ENCODE measurements at places on chromosomes 2 and 18.

- DNase-seq: no peak
These were observed 6.6 kb downstream of the ACVR2A start for GRCh38 chr2:147851244-147851930.

DNA sequence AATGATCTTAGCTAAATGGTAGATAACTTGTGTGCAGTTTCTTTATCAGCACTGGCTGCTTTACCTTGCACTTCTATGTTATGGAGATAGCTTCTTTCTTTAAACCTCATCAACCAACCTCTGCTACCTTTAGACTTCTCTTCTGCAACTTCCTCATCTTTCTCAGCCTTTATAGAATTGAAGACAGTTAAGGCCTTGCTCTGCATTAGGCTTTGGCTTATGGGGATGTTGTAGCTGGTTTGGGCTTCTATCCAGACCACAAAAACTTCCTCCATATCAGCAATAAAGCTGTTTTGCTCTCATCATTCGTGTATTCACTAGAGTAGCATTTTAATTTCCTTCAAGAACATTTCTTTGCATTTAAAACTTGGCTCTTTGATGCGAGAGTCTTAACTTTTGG, 123.7 kb downstream of the PIK3C3 start:
- DNase-seq: no peak

DNA sequence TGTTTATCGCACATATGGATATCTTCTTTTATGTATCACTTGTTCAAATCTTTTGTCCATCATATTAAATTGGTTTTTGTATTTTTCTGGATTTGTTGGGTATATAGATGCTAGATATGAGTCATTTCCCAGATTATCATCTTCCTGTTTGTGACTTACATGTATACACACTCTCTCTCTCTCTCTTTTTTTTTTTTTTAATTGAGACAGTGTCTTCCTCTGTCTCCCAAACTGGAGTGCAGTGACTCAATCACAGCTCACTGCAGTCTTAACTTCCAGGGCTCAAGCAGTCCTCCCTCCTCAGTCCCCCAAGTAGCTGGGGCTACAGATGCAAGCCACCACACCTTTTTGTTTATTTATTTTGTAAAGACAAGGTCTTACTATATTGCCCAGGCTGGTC, 43.8 kb downstream of the XIRP2 start:
- no peak for DNase-seq

- DNase-seq: no peak
These were observed 77.5 kb upstream of the FZD5 start for GRCh38 chr2:207847098-207847806.

- DNase-seq: no peak
These were observed 76.0 kb upstream of the SMAD7 start for GRCh38 chr18:49026501-49027373.

DNA sequence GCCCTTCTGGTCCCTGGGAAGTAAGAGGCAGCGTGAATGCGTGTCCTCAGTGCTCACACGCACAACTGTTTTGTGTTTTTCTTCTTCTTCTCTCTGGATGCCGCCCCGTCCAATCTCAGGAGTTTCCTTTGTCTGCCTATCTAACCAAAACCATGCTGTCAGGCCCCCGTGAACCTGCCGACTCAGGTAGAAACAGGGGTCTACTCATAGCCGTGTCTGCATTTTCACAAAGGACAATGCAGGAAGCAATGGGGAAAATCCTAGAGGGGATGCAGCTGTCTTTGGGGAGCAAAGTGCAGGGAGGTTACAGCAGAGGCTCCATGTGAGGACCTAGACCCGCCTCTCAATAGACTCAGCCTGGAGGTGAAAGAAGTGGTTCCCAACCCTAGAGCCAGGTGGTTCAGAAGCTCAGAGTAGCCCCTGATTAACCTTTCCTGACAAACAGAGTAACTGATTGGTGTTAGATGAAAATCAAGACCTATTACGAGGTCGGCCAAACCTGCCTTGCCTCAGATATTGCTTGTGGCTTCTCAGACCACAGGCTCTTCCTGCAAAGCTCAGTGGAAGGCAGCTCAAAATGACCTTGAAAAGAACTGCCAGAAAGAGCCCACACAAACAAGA, 49.3 kb downstream of the CD226 start:
- no peak for DNase-seq

DNA sequence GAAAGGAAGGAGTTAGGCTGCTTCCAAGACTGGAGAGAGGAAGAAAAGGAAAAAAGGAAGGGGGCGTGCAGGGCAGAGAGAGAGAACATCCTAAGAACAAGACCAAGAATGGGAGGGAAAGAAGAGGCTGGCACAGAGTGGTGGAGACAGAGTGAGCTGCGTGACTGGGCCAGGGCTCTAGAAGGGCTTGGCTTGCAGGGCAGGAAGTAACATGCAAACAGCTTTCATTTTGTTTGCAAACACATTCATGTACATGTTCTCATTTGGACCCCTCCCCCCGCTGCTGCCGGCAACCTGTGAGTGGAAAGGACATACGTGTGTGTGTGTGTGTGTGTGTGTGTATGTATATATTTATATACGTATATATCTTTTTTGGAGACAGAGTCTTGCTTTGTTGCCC, 46.8 kb upstream of the DNMT3A start:
- no peak for DNase-seq

GRCh38 chr18:30992231-30992630, 50.3 kb downstream of the DSC3 start:
- no peak for DNase-seq

- DNase-seq: no peak
These were observed 7.4 kb downstream of the MYL12B start for GRCh38 chr18:3269241-3269913.

DNA sequence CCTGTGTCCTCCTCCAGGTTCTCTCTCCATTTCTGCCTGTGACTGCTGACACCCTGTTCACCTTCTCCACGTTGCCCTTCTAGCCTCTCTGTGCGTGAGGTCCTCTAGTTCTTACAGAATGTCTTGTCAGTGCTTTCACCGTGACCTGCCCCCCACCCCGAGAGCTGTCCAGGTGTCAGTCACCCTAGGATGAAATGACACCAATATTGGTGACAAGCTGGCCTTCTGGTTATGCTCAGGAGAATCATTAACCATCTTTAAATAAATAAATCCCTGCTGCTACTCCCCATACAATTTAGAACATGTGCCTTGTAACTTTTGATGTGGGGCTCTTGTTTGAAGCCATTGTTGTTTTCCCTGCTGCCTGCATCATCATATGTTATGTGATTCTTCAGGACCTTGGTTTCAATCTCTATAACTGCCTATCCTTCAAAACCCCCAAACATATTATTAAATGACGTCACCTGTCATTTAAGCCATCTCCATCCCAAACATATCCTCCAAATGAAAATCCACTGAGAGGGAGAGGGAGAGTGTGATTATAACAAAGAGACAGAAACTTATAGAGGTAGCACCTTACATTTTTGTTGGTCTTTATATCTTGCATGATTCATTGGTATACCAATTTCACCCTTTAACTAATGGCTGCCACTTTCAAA, 496.3 kb downstream of the PARD3B start:
- no peak for DNase-seq

GRCh38 chr18:67508146-67508545, 8.4 kb downstream of the DSEL start:
- DNase-seq: no peak

DNA sequence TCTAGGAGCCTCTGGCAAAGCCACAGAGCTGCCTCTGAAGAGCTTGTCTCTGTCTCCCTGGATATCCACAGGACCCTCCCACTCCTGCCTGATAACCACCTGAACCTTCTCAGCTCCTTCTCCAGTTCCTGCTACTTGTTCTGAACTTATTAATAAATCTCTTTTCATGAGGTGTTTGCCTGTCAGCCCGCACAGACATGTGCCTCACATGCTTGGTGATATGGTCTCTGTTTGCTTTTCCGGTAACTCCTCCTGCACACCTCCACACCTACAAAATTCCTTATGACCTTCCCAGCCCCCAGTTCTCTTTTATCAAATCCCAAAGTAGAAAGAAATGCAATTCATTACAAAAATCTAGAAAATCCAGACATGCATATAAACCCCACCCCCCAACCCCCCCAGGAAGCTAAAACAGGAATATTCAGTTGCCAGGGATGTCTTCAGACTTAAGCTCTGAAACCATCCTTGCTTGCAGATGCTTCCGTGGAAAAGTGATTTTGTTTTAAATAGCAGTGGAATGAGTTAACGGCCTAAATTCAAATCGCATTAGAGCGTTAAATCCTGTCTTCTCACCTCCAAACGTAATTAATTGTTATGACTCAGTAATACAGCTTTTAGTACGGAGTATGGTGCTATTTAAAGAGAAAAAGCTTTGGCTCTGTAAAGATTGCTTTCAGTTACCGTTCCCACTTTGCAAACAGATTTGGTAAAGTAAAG, 2.1 kb upstream of the PID1 start:
- no peak for DNase-seq

- DNase-seq: no peak
These were observed 25.5 kb downstream of the ITPRID2 start for GRCh38 chr2:181916726-181917718.

DNA sequence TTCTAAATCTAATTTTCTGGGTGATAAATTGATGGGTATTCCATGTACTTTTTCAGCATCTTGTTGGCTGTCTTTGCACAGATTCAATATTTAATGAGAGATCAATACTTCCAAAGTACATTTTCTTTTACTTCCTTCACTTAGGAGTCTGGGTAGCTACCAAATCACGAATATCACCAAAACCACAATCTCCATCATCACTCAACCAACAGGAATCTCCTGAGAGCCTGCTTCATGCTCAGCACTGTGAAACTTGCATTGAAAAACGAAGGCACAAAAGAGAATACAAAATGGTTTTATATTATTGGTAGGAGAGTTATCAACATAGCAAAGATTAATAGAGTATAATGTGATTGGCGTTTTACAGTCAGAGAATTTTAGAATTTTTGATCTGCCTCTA, 261.5 kb upstream of the DSEL start:
- no peak for DNase-seq

DNA sequence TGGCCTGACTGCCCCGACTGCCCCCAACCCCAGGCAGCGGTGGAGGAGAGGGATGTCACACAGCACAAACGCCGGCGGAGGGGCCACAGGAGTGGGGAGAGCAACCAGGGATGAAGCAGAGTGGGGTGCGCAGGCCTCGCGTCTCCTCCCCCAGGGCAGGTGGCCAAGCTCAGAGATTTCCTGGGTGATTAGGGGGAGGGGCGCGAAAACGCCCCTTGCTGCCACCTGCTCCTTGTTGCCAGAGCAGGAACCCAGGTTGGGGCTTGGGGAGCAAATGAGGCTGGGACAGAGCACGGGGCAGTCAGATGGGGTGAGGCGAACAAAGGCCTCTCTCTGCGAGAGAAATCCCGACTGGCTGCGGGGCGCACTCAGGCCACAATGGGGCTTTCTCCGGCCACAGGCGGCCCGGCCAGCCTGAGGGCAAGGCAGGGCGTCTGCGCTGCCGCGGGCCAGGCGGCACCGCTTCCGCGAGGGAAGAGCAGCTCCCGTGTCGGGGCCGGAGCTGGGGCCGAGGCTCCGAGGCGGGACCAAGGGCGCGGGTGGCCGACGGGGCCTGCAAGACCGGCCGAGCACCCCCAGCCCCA, 11.5 kb downstream of the TEX44 start:
- DNase-seq: no peak

DNA sequence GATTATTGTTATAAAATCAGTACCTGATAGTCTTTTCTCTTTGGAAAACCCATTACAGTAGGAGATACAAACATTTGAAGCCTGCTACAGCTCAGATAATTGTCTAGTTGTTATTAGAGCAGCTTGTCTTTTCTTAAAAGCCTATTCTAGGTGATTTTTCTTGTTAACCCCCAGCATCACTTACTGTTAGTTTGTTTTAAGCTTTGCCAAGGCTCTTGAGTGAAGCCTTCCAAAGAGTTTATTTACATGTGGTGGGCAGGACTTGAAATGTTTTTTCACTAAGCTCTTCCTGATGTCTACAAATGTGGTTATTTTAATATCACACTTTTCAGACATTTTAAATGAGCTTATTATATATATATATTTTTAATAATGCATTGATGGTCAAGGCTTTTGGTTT, 791.3 kb downstream of the PLCL1 start:
- no peak for DNase-seq

DNA sequence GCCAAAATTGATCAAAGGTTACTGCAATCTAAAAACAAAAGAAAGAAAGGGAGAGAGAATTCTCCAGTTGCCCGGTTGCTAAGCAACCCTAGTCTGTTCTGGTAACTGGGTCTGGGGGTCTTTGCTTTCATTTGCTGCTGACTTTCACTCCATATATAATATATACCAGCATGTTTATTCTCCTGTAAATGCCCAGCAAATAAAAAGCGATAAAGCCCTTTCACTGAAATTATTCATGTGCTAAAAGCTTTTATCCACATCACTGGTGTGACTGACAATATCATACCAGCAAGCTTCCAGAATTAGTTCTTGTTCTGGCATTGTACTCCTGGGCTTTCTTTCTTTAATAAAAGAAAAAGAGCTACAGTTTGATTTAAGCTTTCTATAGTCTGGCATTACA, 75.5 kb upstream of the ST8SIA3 start:
- DNase-seq: no peak

DNA sequence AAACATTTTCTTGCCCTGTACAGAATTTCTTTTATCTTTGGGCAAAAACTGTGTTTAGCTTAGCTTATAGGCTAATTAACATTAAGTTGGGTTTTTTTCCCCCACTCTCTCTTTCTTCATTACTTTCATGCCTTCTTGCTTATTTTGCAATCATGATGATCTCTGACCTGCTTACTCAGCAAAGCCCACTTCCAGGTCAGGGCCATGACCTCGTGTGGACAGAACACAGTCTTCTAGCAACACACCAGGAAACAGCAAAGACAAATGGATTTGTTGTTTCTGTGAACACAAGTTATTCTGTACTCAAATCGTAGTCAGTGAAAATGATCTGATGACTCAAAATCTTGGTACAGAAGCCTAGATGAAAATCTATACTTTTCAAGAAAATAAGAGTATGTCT, 60.7 kb downstream of the SPATS2L start:
- DNase-seq: no peak

- no peak for DNase-seq
These were observed 1080.2 kb downstream of the SUCLG1 start for GRCh38 chr2:83378921-83379320.

DNA sequence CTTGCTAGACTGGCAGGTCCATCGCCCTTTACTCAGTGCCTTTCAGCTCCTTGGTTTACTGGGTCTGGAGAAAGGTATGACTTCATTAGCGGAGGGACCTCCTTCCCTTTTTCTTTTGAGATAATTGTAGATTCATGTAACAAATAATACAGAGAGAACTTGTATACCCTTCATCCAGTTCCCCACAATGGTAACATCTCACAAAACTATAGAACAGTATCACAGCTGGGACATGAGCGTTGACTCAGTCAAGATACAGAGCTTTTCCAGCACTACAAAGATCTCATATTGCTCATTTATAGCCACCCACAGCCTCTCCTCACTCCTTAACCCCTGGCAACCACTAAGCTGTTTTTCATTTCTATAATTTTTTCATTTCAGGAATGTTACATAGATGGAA, 59.8 kb downstream of the ZNF532 start:
- no peak for DNase-seq

- DNase-seq: no peak
These were observed 175.3 kb upstream of the THUMPD2 start for GRCh38 chr2:39954346-39954745.

DNA sequence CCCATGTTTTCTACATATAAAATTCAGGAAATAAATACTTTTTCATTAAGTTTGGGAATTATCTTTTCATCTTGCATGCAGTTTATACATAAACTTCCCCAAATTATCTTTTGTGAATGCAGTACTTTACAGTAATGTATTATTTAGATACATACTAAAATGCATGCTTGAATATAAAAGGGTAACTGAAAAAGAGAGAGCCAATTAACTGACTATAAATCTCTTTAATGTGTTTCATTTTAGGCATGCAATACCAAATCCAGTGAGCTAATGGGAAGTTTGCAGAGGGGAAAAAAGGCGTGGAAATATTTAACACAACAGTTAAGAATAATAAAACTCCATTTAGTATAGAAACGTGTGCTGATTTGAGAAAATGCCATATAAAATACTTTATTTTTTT, 39.2 kb downstream of the COL4A4 start:
- no peak for DNase-seq

All from stimulated activated CD4-positive, alpha-beta T cell treated with anti-CD3 and anti-CD28 coated beads, Interleukin-15, amount 100 ng/mL, for 48 hours (primary cell).